ENCODE measurements at places on chromosomes 4 and X.

GRCh38 chr4:45131020-45131419 is 404.7 kb upstream of the GNPDA2 start:
- DNase-seq: no peak

GRCh38 chr4:26073886-26074560 is 160.0 kb downstream of the SMIM20 start:
- DNase-seq: no peak

GRCh38 chr4:43456383-43456782 is 563.9 kb downstream of the GRXCR1 start:
- DNase-seq: no peak

- no peak for DNase-seq
Observed at GRCh38 chrX:68725756-68726365, 78.4 kb downstream of the STARD8 start.

GRCh38 chr4:18389115-18389514 is 367.6 kb upstream of the LCORL start:
- no peak for DNase-seq

GRCh38 chr4:16609170-16609758 is 289.2 kb downstream of the LDB2 start:
- no peak for DNase-seq

Measured in T-helper 2 cell (primary cell).